Left ventricle myocardium inferior (tissue), 1 donor: ENCODE measurements at places on chromosomes 12 and 14. TPM values are rescaled to one million over a fixed set of nuclear protein-coding genes. Genes with fewer than 3 reads are reported as not detected.

- DNase-seq = peak; percentile 14
Measured at GRCh38 chr14:23406244-23406643, 1.8 kb downstream of the MYH6 start.

DNA sequence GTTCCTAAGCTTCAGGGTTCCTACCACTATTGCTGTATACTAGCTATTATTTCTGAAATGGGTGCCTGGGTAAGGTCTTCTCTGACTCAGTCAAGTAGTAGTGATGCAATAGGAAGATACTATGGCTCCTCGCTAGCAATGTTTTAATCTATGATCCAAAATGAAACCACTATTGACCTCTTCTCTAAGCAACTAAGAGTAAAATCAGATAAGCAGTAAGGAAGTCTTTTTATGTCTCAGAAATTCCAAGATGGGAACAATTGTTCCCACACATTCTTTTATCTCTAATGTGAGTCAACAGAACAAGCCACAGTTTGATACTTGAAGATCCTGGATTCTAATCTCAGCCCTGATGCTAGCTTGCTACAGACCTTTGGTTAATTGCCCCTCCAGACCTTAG, 45.1 kb downstream of the AREL1 start:
- DNase-seq = no peak

PTPN6 gene
- 6.7 TPM for total RNA-seq

CHST11 gene
- 6.0 TPM for total RNA-seq

DNA sequence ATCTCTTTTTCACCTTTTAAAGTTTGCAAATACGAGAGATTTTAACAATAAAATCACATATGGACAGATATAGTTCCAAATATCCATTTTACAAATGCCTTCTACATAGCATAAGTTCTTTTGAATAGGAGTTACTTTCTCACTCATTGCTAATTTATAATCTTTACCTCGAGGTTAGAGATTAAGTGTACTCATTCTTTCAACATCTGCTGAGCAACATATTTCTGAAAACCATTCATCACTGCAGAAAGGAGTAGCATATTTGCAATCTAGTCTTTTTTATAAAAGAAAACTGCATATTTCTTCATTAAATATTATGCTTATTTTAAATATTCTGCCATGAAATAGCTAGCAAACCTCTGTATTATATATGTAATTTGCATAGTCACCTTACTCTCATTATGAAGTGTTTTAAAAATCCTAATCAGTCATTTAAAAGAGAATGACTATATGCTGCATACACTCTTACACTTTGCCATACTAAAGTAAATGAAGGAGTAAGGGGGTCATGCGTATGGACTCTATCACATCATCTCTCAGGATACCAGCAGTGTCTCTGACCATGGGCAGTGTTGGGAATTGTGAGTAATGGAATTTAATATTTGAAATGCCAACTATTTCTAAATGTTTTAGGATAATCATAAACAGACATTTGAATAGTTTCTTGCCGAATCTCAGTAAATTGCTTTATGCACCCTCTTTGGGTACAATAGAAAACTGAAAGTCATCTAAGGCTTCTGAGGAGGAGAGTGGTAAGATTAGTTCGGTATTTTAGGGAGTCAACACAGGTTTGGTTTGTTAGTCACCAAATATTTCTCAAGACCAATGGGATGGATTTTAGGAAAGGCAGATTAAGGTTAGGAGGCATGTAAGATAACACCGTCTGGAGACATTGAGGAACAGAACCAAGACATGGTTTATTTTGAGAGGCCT, 524.8 kb upstream of the ATP2B1 start:
- no peak for DNase-seq
